Thoracic aorta (tissue), 2 donors: ENCODE measurements at places on chromosomes 3 and 15. TPM values are rescaled to one million over a fixed set of nuclear protein-coding genes. Genes with fewer than 3 reads are reported as not detected.

DUOX2 gene
- total RNA-seq, result not detected

HIGD2B gene
- total RNA-seq, result not detected

ALG1L2 gene
- not detected for total RNA-seq

EBLN2 gene
- 4.7 TPM for total RNA-seq

ARNT2 gene
- 5.8 TPM for total RNA-seq

BCL2A1 gene
- not detected for total RNA-seq

SMCO1 gene
- not detected for total RNA-seq

FOXL2NB gene
- total RNA-seq, result not detected

GPR160 gene
- 2.2 TPM for total RNA-seq

PTPN23 gene
- total RNA-seq, result 50.4 TPM

DNA sequence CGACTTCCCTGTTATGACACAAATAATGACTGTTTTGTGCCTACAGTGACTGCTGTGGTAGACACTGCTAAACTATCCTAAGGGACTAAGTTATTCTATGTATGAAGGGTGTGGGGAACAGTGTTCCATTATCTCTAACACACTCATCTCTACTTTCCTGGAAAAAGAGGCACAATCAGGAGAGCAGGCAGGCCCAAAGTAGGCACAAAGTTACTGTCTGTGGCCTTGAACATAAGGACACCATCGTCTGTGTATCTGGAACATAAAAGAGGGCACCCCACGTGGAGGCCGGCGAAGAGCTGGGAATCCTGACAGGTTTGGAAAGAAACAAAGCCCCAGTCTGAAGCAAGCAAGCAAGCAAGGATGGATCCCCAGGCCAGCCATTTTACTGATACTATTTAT lies 1.5 kb downstream of the ABCC5 start:
- no peak for DNase-seq

DNA sequence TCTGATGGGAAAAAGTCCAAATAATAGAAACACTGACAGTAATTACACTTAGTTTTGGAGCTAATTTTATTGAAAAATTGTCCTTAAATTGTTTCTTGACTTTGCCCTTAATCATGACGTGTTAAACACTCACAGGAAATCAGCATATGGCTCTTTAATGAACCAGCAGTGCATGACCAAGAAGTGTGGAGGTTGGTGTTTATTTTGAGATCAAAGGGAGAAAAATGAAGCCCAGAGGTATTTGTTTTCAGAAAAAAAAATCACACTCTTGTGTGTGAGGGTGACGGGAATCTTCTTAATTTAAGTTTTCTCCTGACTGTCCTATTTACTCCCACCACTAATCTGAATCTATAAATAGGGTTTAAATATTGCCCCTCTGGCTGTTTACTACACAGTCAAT lies 28.8 kb upstream of the SYNM start:
- no peak for DNase-seq

GRCh38 chr15:92883163-92883875 lies 16.8 kb upstream of the CHD2 start:
- DNase-seq, result no peak

- no peak for DNase-seq
These were observed 31.7 kb downstream of the TJP1 start for GRCh38 chr15:29790607-29791006.

- no peak for DNase-seq
These were observed 443.9 kb upstream of the TBL1XR1 start for GRCh38 chr3:177641206-177641605.

GRCh38 chr15:55218056-55218455 lies 21.3 kb upstream of the RSL24D1 start:
- no peak for DNase-seq

- no peak for DNase-seq
These were observed 2.7 kb downstream of the ANKRD28 start for GRCh38 chr3:15794842-15795650.

- no peak for DNase-seq
These were observed 60.0 kb upstream of the FLNB start for GRCh38 chr3:57948080-57948671.

DNA sequence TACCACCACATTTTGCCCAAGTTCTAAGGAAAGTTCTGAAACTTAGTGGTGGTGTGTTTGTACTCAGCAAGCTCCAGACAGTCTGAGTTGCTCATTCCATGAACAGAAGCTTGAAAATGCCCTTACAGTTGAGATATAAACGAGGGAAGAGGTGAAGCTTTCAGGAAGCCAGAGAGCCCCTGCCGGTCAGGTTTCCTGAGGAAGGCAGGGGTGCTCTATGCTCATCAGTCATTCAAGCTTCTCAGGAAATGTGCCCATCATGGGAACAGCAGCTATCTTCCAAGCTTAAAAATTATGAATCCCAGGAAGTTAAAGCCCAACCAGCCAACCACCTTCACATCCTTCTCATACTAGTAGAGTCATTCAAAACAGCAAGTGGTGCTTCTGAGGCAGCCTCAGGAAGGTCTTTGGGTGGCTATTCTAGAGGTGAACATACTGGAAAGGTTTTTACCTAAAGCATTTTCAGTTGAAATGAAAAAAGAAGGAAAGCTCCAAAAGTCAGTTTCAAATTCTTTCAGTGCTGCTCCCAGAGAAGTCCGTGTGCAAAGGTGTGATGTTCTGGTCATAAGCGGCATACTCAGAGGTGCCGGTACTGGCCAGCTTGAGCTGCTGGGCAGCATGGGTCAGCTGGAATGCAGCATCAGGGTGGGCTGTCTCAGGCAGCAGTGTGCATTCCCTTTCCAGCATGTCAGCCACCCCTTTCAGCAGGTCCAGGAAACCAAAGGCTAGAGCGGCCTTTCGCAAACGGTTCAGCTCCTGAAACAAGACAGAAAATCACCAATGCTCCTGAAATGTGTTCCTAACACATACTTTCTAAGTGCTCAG lies 31.8 kb downstream of the INTS14 start:
- DNase-seq, result no peak

- DNase-seq, result no peak
These were observed 588.8 kb upstream of the GOLIM4 start for GRCh38 chr3:168684519-168684918.

DNA sequence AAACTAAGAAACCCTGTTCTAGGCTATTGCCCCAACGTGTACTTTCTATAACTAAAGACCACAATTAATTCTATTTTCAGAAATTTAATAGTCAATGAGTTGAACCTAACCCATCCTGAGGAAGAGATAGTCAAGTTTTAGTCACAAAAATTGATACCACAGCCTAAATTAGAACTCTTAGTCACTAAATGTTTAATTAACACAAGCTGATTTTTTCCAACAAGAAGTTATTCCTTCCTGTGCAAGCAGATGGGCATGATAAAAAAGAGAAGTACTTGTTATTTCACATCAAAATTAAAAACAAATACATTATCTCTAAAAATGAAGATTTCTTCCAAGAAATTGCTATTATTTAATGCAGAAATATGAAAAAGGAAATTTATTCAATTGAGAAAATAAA lies 38.4 kb upstream of the TERB2 start:
- no peak for DNase-seq

- DNase-seq, result no peak
These were observed 52.3 kb downstream of the PGPEP1L start for GRCh38 chr15:98955331-98955730.

DNA sequence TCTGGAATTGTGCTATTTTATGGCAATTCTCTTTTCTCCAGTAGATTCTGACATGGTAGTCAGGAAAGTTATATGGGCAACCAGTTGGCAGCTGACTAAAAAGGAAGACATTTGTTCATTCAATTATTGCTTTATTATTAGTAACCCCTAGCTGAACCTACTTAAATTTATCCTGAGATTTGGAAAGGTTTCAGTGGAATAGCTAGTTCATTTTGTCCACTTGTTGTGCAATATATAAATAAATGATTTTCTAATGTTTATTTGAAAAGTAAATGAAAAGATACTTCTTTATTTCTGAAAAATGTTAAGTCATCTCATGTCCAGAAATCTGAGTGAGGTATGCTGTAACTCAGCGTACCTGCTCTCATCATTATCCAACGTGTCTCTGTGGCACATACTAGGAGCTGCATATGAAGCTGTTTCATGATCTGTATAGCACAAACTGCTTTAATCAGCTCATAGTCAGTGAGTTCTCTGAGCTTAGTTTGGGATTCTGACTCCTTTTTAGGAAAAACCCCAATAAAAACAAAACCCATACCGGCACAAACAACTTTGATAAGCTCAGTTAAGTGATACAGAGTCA lies 35.9 kb downstream of the RARB start:
- DNase-seq, result no peak

DNA sequence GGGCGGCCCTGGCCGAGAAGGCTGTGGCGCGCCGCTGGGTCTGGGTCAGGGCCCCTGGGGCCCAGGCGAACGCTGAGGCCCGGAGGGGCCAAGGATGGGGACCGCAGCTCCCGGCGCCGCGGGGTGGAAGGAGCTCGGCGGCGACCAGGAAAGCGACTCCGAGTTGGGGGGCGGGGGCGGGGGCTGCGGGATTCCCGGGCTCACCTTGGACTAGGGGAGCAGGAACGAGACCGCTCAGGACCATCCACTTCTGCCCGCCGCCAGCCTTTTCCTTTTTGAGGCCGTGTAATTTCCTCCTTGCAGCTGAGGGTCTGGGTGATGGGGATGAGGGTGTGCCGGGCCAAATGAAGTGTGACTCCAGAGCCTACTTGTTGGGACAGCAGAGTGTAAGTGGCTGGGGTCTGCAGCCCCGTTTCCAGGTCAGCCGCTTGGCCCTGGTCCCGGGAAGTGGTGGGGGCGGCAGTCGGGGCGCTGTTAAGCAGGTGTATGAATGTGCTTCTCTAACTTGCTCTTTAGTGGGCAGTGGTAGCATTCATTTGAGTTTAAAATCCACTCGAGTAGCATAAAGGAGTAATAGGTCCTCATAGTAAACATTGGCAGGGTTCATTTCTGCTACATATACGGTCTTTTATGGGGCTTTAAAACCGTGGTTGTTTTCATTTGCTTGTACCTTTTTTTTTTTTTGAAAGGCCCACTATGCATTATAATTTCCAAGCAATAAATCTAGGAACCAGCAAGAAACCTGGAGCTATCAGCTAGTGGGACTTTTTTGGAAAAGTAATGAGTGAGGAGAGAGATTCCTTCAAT lies 717 bp downstream of the PXK start:
- no peak for DNase-seq

GRCh38 chr3:150240891-150241290 lies 167.2 kb upstream of the TSC22D2 start:
- no peak for DNase-seq

DNA sequence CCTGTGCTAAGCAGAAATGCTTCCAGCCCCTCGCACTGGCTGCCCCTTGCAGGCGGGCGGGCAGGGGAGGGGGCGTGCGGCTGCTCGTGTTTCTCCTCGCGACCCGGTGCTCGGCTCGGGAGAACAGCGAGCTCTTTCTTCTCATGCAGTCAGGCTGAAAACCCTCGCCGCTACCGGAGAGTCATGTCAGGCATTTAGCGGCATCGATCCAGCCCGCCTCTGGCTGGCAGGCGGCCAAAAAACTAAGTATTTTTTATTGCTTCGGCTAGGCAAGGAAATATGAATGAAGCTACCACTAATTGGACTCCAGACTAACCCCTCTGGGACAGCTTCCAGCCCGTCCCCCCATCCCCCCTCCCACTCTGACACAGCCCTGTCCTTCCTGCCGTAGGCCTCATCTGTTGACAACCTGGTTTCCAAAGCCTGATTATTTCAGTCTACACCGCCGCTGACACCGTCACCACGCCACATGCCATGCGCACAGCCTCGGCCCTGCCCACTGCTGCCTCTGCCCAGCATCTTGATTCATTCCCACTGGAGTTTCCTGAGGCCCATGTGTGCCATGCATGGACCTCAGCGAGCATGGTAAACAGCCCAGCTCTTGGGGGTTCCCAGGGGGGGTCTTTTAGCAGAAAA lies 35.3 kb downstream of the TLE3 start:
- DNase-seq, result no peak

DNA sequence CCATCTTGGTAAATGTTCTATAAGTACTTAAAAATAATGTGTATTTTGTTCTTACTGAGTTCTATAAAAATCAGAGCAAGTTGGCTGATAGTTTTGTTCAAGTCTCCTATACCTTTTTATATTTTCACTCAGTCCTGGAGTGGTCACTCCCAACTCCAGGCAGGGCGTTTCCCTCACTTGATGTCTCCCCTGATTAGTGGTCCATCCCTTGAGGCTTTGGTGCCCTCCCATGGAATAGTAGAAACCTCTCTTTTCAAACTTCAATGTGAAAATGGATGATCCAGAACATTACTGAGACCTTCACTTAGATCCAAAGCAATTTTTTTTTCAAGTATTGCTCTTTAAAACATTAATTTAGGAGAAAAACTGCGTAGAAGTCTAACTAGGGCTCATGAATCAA lies 25.0 kb upstream of the SCN10A start:
- no peak for DNase-seq

DNA sequence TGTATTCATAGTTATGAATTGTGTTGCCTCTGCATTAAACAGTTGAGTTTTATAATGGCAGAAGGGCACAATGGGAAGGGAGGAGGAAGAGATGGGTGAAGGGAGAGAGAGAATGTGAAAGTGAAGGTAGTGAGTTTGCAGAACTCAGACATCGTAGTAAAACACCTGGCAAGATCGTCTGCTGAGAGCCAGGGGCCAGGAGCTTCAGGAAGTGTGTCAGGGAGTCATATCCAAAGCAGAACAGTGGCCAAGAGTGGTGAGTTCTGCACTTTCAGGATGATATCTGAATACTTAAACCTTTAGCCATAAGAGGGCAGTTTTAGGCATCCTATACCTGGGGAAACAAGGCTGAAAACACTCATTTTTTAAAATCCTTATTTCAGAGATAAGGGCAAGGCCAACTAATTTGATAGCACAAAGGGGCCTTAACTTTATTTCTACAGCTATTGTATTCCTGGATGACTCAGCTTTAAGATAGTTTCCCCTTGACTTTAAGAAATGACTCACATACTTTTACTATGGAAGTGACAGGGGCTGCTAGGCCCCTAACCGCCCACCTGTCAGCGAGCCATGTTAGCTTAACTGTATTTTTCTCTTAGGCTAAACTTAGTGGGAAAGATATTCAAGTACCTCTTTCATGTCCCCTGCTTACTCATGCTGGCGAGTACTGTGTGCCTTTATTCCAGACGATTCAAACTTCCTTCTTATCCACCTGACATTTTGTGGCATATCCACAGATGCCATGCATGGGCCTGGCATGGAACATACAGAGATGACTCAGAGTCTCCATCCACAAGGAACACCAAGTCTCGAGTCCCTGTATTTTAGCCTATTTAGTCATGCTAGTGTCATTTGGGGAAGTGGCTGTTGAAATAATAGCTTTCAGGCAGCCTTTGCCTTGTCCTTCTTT lies 53.9 kb downstream of the RLBP1 start:
- peak; percentile 45 for DNase-seq

DNA sequence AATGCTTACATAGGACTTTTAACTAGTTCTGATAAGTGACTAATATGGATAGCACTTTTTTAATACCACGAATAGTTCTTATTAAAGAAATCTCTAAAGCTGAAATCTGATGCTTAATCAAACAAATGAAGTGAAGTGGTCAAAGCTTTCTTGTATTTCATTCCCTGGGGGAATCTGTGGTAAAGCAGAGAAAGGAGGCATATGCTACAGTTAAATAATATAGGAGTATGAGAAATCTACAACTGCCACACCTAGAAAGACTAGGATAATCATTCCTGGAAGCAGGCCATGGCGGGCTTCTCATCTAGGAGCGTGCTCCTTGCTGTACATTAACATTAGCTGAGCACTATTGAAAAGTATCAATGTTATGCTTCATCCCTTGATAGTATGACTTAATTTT lies 835.7 kb downstream of the OTOL1 start:
- DNase-seq, result no peak
